Epithelial cell of umbilical artery (primary cell): ENCODE measurements at places on chromosomes 3 and 15. TPM values are rescaled to one million over a fixed set of nuclear protein-coding genes. Genes with fewer than 3 reads are reported as not detected.

RAB27A gene
- total RNA-seq: 6.5 and 8.7 TPM in 2 replicates

ACTRT3 gene
- 5.5 and 6.2 TPM in 2 replicates for total RNA-seq

SLC12A1 gene
- not detected in 2 replicates for total RNA-seq

LSAMP gene
- total RNA-seq: under 0.01 and 0.15 TPM in 2 replicates

DPPA4 gene
- total RNA-seq: not detected in 2 replicates
